ENCODE measurements at places on chromosomes 3 and 15. TPM values are rescaled to one million over a fixed set of nuclear protein-coding genes. Genes with fewer than 3 reads are reported as not detected.

The ESYT3 gene
- 0.34 TPM for total RNA-seq

The ZNF148 gene
- 38.5 TPM for total RNA-seq

The CCR9 gene
- not detected for total RNA-seq

The CCDC54 gene
- not detected for total RNA-seq

The SGO1 gene
- 17.8 TPM for total RNA-seq

Measured in activated T-helper 1 cell treated with anti-CD3 and anti-CD28 coated beads, Interleukin-12 subunit alpha, Interleukin-12 subunit beta, Interleukin-2, Interleukin-4 antibody, amounts not matched to agents 30 ng/mL and 10 ng/mL and 1 ng/mL, durations not matched to agents 14 hours and 24 hours and 36 hours (primary cell).